ENCODE measurements at places on chromosomes 6 and 20. TPM values are rescaled to one million over a fixed set of nuclear protein-coding genes. Genes with fewer than 3 reads are reported as not detected.

The ASF1A gene
- 7.1 TPM for total RNA-seq

The CTNNBL1 gene
- 63.8 TPM for total RNA-seq

The GGTLC1 gene
- not detected for total RNA-seq

The OR2J3 gene
- total RNA-seq = not detected

The BMP6 gene
- 20.1 TPM for total RNA-seq

The TREM1 gene
- total RNA-seq = 0.25 TPM

The CCM2L gene
- 0.68 TPM for total RNA-seq

The MYH7B gene
- total RNA-seq = 0.08 TPM

The SLC12A5 gene
- 11.1 TPM for total RNA-seq

The WFDC6 gene
- not detected for total RNA-seq

The NKX2-2 gene
- not detected for total RNA-seq

The SYNDIG1 gene
- total RNA-seq = 1.6 TPM

The SLC2A10 gene
- total RNA-seq = not detected

The TMC2 gene
- total RNA-seq = not detected

The KHDC1L gene
- total RNA-seq = not detected

The SPDEF gene
- 1.9 TPM for total RNA-seq

The C6orf132 gene
- total RNA-seq = 2.8 TPM

The SH3BGRL2 gene
- total RNA-seq = 0.32 TPM

The ADGRF5 gene
- total RNA-seq = not detected

The OPN5 gene
- not detected for total RNA-seq

The LTA gene
- not detected for total RNA-seq

The SCGN gene
- total RNA-seq = 0.36 TPM

The ADTRP gene
- 0.56 TPM for total RNA-seq

The CASS4 gene
- total RNA-seq = 0.12 TPM

The DLL1 gene
- 0.33 TPM for total RNA-seq

The FLOT1 gene
- total RNA-seq = 92.0 TPM

Measured in A549 treated with Hydrocortisone at 1 μM for 4 hours (cell line).